ENCODE measurements at places on chromosomes 5 and 9.

DNA sequence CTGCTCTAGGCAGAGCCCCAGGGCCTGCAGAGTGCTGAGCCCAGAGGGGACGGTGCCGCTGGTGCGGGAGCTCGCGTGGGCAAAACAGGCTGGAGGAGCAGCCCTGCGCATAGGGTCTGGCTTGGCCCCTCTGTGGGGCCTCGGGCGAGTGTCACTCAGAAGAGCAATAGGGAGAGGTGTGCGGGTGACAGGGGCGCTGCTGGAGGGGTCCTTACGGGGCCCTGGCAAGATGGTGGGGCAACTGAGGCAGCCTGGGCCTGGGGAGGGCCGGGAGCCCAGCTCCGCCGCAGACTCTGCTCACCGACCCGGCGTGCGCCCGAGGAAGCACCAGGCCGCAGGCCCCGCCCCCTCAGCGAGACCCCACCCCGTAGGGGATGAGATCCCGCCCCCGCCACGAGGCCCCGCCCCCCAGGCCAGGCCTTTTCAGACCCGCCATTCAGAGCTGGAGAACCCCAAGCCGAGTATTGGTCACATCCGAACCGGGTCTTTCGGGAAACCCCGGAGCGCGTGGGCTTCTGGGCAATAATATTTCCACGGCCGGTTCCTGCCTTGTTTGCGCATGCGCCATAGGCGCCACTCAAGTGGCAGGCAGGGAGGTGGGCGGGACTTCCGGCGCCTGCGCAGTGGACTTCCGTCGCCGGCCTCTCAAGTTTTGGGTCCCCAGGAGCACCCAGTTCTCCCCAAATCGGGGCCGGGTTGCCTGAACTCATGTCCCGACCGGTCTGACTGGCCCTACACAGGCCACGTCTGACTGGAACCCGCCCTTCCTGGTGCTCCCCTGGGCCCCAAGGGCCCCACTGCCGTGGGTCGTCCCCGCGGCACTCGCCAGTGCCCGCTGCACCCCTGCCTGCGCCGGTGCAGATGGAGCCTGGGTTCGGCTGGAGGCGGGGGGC, 1.3 kb upstream of the RNF208 start:
- DNase-seq: peak; percentile 98

DNA sequence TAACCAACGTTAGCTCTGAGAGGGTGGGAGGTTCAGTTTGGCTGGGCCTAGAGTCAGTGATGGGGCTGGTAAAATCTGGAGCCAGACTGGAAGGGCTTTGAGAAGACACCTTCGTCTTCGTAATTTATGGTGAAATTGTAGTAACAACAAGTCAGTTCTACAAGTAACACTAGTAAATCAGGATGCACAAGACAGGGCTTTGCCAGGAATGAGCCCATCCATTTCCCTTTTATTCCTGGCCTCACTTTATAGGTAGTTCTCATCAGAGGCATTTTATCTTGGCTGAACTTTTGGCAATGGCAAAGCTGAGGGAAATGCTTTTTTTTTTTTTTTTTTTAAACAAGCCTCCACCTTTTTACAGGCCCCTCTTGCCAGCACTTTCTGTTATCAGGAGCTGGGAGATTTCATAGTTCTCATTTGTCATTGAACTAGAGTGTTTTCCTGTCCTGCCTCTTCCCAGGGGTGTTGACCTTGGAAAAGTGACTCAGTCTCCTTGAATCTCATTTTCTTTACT, 110.5 kb upstream of the KLF4 start:
- DNase-seq: no peak

DNA sequence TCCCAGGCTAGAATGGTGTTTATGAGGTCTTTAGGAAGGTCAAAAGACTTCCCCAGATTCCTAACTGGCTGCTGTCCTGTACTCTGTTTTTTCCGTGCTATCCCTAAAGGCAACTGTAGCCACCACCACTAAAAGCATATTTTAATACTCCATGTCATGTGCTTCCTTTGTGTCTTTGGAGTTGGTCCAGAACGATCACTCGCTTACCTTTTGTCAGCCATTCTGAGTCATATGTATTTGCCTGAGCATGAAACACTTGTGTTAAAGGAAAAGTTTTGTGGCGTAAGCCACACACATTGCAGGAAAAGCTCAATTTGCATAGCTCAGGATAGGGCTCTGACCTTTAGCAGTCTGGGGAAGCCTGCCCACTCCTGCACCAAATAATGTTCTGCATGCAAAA, 299.6 kb downstream of the NTRK2 start:
- no peak for DNase-seq

GRCh38 chr5:170585273-170585948, 81.6 kb downstream of the KCNIP1 start:
- no peak for DNase-seq

- no peak for DNase-seq
These were observed 84.0 kb downstream of the RGS3 start for GRCh38 chr9:113547501-113547900.

DNA sequence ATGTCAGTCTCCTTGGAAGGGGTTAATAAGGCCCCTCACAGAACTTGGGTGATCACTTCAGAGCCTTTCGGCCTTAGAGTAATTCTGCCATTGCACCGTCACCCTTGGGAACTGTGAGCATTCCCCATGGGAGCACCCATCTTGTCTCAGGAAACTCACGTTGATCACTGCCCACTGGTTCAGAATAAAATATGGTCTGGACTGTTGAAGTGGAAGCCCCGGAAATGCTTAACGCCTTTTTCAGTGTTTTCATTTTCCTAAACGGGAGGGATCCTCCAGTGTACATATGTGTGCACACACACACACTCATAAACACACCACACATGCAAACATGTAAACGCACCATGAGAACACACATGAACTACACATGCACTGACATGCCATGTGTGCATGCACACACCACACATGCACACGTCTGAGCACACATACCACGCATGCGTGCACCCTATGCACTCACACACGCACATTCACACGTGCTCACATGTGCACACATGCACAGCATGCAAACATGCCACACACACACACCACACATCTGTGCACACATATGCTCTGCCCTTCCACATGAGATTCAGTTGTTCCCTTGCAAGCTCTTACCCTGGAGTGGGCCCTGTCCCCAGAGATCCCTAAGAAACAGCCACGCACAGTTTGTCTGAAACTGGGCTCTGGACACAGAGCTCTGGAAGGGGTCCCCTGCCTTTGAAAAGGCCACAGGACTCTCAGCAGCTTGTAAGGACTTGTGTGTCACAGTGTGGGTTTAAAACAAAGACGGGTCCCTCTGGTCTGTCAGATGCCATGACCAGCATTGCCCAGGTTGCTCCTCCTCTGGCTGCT, 17.0 kb downstream of the MRPL36 start:
- no peak for DNase-seq

GRCh38 chr5:6791031-6791430, 77.8 kb downstream of the TENT4A start:
- no peak for DNase-seq

DNA sequence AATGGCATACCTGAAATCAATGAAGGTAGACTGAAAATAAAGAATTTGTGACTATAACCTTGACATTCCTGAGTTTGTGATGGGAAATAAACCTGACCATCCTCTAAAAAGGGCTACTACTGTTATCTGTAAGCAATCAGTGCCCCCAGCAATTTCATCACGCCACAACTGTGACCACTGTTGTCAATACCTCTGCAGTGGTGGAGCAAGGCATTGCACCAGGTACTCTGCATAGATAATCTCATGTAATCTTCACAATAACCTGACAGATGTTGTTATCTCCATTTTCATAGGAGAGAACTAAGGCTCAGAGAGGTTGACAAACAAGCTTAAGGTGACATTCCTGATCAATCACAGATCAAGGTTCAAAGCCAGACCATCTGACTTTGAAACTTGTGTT, 38.5 kb upstream of the FRRS1L start:
- no peak for DNase-seq

DNA sequence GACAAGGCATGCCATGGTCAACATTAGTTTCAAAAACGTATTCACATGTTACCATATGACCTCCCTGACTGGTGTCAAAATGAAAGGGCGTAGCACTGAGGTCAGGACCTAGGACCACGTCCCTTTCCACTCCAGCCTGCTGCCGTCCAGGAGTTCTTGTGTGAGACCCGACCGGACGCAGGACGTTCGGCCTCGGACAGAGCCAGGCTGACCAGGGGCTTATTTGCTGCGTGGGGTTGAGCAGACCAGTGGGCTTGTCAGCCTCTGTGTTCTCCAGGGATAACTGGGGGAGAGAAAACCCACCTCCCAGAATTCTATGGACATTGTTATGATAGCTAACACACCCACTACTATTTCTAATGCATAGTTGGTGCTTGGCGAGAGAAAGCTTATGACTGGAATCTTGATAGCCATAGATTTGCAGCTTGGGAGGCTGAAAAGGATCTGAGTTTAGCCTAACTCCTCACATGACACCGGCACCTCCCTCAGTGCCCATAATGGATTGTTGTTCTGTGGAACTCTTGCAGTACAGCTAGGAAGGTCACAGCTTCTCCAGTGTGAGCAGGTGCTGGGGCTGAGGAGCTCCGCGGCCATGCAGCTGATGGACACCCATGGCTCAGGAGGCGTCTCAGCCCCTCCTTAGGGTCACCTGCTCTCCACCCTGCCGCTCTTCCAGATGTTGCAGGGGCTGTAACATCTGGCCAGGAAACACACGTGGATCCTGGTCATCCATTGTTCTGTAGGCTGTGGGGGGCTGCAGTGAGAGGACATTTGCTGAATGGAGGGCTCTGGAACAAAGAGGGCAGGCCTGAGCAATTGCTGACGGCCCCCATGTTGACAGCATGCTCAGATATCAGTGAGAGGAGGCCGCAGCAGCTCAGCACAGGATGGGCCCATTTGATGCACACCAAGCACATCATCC, 368.4 kb downstream of the IRX2 start:
- no peak for DNase-seq

DNA sequence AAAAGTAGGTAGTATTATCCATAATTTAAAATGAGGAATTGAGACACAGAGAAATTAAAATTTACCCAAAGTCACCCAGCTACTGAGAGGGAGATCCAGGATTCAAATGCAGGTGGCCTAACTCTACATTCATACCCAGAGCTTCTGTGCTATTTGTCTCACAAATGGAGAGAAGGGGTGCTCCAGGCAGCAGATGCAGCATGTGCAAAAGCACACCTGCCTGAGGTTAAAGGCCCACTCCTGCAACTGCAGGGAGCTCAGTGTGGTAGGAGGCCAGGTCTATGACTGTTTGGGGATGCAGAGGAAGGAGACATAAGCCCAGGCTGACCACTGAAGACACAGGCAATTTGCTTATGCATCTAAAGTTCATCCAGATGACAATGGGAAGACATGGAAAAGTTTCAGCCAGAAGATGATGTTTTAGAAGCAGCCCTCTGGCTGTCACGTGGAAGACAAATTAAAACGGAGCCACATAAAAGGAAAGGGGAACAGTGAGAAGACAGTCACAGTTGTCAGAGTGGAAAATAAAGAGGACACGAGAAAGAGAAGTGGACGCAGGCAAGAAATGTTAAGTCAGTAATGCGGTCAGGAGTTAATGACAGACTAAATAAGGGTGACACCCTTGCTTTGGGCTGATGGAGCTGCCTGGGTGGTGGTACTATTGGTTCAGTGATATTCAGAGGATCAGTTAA, 214.7 kb downstream of the EBF1 start:
- no peak for DNase-seq

GRCh38 chr9:71765693-71766092, 2.6 kb downstream of the CEMIP2 start:
- DNase-seq: no peak

GRCh38 chr5:133294380-133294779, 242.6 kb downstream of the HSPA4 start:
- DNase-seq: no peak

GRCh38 chr9:133919253-133920115, 72.6 kb downstream of the VAV2 start:
- DNase-seq: no peak

DNA sequence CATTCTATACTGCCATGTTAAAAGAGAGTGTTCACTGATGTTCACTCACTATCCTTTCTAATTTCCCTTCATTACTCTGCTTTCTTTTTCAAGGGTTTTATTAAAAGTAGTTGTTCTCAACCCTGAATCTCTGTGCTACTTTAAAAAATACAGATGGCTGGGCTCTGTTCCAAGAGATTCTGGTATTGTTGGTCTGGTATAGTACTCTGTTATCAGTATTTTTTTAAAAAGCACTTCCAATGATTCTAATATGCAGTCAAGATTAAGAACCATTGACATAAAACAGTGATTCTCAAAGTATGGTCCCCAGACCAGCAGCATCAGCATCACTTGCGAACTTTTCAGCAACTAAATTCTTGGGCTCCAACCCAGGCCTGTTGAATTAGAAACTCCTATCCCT, 77.0 kb upstream of the STARD4 start:
- DNase-seq: no peak

- no peak for DNase-seq
These were observed 18.9 kb downstream of the APBA1 start for GRCh38 chr9:69653261-69653660.

- no peak for DNase-seq
These were observed 155.6 kb downstream of the CRB2 start for GRCh38 chr9:123511326-123512277.

DNA sequence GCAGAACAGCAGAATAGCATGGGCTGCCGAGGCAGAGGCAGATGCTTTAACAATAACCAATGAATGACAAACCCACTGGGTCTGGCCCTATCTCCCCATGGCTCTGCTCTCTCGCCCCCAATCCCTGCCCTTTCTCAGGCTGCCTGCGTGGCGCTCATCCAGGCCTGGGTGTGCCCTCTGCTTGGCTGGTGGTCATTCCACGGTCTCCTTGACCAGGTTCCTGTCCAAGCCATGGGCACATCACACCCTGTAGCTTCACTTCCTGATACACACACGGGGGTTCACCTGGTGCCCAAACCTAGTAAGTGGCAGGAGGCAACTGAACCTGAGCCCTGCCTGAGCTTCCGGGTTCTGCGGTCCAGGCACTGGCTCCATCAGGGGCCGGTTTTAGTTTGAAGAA, 87.6 kb downstream of the DAP start:
- no peak for DNase-seq

- DNase-seq: no peak
These were observed 174.7 kb downstream of the WDR70 start for GRCh38 chr5:37553720-37554404.

- DNase-seq: no peak
These were observed 4.8 kb downstream of the LHX2 start for GRCh38 chr9:124016175-124017050.

DNA sequence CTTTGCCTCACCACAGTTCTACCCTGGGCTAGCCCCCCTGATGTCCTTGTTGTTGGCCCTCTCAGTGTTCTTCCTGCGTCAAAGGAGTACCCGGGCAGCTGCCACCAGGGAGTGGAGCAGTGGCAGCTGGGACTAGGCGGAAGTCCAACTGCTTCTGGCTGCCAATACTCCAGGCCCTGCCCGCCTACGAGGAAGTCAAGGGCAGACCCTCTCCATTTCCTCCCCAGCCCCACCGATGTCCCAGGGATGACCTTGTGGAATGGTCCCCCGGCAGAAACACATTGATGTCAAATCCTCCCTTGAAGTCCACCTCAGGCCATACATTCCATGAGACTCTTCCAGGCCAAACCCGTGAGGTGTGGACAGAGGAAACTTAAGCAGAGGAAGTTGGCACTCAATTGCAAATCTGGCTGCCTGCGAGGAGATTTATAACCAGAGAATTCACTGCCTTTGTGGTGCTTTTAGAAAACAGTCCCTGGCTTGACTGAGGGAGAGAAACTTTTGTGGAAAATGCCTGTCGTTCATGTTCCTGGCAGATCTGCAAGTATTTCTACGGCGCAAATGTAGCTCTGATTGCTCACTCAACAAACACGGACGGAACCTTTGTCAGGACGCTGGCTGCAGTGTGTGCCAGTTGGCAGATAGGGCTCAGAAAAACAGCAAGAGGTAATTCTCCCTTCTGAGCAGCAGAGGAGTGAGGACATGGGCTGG, 339.7 kb downstream of the RAB3C start:
- no peak for DNase-seq

Data from activated naive CD4-positive, alpha-beta T cell (primary cell).